SIG-M5 (cell line): ENCODE measurements at places on chromosomes 4 and X.

DNA sequence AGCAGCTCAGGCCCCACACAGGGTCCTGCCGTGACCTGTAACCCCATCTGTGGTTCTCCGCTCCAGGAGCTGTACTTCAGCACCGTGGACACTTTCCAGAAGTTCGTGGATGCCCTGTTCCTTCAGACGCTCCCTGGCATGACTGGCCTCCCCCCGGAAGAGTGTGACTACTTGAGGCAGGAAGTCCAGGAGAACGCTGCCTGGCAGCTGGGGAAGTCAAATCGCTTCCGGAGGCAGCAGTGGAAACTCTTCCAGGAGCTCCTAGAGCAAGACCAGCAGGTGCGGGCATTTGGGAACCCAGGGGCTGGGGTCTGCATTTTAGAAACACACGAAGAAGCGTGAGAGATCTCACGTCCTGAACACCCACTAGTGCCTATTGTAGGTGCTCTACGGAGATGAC, 72.5 kb downstream of the EVC start:
- no peak for DNase-seq

DNA sequence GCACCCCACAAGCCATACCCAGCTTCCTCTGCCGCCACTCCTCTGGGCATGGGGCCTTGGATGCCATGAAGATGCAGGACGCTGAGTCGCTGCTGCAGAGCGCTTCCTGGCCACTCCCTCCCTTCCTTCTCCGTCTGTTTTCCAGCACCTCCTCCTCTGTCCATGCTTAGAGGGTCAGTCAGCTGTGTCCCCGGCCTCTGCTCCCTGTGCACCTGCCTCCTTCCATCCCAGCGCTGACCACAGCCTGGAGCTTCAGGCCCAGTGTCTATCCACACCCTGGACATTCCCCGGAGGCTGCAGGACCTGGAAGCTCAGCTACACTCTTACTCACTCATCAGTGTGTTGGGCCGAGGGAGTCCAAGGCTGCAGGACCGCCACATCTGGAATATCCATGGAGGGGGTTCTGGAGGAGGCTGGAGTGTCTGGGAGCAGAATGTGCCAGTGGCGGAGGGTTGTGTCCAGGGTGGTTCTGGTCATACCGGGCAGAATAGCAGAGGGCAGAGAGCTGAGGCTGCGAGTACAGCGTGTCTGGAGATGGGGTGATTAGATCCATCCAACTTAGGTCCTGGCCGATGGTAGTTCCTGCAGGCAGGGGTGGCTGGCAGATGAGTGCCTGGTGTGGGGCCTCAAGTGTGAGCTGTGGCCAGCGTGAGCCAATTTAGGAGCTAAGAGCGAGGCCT, 58.6 kb upstream of the ADRA2C start:
- no peak for DNase-seq

DNA sequence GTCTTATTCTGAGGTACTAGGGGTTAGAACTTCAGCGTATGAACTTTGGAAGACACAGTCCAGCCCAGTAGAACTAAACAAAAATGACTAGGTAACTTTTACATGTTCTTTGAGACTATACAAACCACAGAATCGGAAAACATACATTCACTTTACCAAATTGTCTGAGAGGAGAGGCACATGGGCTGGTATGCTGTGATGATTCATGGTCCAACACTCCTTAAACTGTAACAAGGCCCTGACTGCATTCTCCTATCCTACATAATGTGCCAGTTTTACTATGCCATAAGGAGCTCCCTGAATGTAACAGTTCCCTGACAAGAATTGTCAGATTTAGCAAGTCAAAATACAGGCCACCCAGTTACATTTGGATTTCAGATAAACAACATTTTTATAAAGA, 640.0 kb downstream of the RAB28 start:
- no peak for DNase-seq

GRCh38 chr4:187666697-187667494, 328.7 kb upstream of the ZFP42 start:
- DNase-seq, result no peak

- no peak for DNase-seq
These were observed 105.3 kb downstream of the DHRSX start for GRCh38 chrX:2395261-2395992.

- no peak for DNase-seq
These were observed 182.1 kb downstream of the EVC2 start for GRCh38 chr4:5526080-5526846.

- no peak for DNase-seq
These were observed 661 bp downstream of the SPIN4 start for GRCh38 chrX:63350465-63350877.

DNA sequence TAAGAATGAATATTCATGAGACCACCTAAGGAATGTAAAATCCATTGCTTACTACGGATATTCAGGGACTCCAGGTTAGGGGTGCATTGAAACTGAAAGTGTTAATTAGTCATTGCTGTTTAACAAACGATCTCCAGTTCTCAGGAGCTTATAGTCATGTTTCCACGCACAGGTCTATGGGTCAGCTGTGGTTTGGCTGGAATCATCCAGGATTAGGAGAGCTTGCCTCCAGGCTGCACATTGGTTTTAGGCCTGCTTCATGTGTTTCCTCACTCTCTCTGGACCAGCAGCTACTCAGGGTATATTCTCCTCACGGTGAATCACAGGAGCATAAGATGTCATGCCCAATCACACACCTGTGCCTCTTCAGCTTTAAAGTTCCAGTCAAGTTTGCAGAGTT, 98.9 kb downstream of the ATXN3L start:
- no peak for DNase-seq

GRCh38 chr4:100872811-100873210, 355.0 kb upstream of the EMCN start:
- DNase-seq, result no peak

GRCh38 chrX:40021647-40022046, 76.1 kb downstream of the BCOR start:
- no peak for DNase-seq

GRCh38 chr4:103012551-103012950, 7.0 kb downstream of the SLC9B1 start:
- no peak for DNase-seq

DNA sequence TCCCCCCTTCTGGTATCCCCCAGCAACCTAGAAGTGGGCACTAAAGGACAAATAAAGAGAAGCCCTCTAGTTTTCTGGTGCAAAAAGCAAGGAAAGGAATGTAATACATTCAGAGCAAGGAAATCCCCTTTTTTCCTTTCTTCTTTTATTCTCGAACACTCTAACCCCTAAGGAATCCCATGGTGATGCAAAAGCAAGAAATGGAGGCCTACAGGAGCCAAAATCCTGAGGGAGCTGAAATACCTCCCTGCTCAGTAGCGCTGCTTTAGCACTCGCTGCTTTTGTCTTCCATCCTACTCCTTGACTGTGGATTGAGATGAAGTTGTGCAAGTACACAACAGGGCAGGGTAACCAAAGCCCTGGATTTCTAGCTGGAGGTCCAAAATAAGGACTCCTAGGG, 251.0 kb downstream of the PRDM5 start:
- DNase-seq, result no peak

DNA sequence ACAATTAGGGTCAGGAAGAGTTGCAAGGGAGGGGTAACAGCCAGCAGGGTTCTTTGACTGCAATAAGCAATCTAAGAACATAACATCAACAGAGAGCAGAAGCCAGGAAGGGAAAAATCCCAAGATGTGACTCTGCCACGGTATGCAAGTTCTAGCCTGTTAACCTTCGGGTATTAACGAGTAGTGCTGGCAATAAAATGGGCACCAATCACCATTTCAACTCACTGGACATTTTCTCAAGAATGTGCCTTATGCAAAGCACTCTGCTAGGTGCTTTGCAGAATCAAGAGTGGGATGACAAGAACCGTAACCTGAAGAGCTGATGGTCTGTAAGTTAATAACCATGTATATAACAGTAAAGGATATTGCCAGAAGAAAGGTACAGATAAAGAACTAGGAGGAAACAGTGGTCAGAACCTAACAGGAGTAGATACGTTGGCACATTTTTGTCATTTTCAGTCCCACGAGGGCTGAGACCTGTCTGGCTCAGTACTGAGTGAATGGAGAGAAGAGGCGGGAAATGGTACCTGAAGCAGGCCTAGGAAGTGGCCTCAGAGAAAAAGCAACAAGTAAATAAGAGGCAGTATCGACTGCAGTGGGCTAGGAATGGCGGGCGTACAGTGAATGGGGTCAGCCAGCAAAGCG, 2.7 kb downstream of the ELOVL6 start:
- DNase-seq, result no peak

GRCh38 chr4:3283916-3284315, 8.9 kb upstream of the RGS12 start:
- DNase-seq, result no peak

DNA sequence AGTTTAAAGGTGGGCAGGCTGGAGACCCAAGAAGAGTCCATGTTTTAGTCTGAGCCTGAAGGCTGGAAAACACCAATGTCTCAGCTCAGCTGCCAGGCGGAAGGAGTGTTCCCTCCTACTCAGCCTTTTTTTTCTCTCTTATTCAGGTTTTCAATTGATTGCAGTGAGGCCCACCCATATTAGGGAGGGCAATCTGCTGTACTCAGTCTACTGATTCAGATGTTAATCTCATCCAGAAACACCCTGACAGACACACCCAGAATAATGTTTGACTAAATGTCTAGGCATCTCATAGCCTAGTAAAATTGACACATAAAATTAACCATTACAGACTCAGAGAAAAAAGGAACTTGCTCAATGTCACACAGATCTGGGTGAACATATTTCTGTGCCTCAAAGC, 347.1 kb downstream of the GBA3 start:
- DNase-seq, result no peak

DNA sequence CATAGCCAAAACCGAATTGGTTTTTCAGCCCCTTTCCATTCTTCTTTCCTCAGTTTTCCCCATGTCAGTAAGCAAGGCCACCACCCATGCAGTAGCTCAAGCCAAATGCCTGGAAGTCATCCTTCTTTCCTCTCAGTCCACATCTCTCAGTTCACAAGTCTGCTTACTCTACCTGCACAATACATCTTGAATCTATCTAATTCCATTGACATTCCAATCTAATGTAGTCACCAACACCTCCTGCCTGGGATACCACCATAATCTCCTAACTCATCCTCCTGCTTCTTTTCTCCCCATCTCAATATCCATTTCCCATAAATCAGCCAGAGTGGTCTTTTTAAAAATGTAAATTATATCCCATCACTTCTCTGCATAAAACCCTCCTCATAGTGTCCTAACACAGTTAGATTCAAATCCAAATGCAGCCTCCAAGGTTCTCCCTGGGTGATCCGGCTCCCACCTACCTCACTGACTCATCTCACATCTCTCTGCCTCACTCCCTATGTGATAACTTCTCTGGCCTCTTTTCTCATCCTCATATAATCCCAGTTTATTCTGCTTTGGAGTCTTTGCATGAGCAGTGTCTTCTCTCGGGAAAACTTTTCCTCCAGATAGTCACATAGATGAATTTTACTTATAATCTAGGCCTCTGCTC, 26.9 kb downstream of the KCNIP4 start:
- DNase-seq, result no peak

DNA sequence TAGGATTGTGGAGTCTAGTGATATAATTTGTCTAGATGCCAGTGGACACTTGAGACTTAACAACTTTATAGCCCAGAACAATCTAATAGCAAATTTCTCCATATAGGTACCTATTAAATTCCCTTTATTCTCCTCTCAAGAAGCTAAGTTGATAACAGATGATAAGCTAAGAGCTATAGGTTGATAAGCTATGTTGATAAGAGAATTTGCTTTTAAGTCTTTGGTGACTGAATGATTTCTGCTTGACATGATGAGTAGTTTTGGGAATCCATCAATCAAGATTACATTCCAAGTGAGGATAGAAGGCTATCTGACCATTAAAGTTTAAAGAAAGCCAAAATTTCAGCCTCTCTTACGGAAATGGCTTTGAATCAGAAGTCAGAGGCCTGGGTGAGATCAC, 131.6 kb downstream of the EMCN start:
- DNase-seq, result no peak

DNA sequence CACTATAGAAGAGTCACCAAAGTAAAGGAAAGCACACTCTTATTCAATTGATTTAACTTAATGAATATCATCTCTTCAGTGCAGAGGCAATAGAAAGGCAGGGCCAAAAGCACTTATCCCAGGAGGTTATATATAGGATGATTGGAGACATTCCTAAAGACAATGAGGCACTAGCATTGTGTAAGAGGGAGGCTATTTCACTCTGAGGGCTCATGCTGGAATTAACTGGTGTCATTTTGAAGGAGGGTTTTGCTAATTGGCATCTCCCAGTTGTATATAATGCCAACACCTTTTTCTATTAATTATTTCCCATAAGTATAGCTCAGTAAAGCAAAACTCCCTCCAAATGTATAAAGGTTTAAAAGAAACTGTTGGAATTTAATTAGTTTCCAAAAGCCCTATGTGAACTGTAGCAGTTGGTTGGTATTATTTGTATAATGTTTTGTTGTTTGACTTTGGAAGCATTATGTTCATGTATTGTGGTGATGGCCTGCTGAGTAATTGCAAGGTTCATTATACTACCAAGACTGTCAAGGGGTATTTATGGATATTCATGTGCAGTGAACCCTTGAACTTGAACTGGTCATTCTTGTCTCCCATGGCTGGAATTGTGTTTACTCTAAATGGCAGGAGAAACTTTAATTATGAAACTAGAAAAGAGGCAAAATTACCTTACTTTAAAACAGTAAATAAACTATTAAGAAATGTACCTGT, 270.3 kb downstream of the BMPR1B start:
- no peak for DNase-seq

GRCh38 chrX:51158231-51158630, 174.4 kb upstream of the NUDT10 start:
- DNase-seq, result no peak

DNA sequence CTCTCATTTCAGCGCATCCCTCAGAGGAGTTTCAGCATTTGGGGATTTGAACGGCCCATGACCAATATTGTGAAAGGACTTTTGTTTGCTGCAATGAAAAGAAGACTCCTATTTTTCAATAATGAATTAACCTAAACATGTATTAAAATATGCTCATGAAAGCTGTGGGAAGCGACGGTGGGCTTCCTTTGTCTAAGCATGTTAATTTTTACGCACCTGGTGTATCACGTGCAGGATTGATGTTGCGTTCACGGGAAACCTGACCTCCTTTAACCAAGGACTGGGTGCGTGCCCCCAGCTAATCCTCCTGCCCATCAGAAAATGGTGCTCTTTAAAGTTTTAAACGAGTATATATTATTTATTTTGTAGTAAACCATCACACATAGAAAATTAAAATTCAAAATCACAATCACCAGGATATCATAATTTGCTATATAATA, 590 bp upstream of the CCDC110 start:
- DNase-seq, result no peak

- no peak for DNase-seq
These were observed 1.8 kb downstream of the SLC38A5 start for GRCh38 chrX:48468247-48468671.

DNA sequence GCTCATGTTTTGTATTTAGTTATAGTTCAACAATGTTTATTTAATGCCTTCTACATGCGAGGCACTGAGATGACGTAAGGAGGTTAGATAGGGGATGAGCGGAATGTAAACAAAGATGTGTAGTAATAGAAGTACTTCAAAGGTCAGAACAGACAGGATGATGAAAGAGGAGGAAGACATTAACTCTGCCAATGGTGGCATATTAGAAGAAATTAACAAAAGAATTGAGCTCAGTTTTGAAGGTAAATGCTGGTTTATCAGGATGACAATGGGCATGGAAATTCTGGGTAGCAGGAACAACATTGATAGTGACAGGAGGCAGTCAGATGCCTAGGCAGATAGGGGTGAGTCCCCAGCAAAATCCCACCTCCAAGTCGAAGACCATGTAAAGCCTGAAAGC, 62.3 kb upstream of the PGRMC2 start:
- no peak for DNase-seq

- DNase-seq, result no peak
These were observed 11.6 kb downstream of the DLG3 start for GRCh38 chrX:70456256-70456655.

- DNase-seq, result no peak
These were observed 929 bp downstream of the ZBTB33 start for GRCh38 chrX:120251471-120252011.

GRCh38 chrX:47584714-47585113, 2.5 kb downstream of the TIMP1 start:
- DNase-seq, result no peak
